ENCODE measurements at places on chromosomes 11 and 22. TPM values are rescaled to one million over a fixed set of nuclear protein-coding genes. Genes with fewer than 3 reads are reported as not detected.
A peak's percentile ranks its signal among the peaks of the same experiment; 100 is the strongest.

DNA sequence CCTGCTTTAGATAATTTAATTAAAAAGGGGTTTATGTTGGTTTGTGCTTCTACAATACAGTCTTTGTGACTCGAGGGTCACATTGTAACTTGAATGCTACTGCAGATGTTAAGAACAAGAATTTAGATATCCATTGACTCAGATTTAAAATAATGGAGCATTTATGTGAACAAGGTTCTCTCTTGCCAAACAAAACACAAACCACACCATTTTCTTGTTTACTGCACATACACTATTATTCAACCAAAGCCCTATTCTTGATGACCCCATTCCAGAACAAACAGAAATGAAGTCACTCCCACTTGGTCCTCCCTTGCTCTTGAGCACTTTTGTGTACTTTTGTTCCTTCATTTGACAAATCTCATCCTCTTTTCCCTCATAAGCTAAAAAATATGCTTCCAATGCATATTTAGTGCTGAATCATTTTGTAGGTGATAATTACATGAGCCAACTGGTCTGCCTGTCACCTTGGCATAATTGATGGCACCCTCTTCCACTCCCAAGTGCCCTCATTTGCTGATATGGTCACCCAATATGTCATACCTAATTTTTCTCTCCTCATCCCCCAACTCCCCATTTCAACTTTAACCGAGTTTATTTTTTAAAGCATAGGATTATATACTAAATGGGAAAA is 2.8 kb downstream of the C11orf71 start:
- no peak for DNase-seq

The GGT5 gene
- not detected for total RNA-seq

DNA sequence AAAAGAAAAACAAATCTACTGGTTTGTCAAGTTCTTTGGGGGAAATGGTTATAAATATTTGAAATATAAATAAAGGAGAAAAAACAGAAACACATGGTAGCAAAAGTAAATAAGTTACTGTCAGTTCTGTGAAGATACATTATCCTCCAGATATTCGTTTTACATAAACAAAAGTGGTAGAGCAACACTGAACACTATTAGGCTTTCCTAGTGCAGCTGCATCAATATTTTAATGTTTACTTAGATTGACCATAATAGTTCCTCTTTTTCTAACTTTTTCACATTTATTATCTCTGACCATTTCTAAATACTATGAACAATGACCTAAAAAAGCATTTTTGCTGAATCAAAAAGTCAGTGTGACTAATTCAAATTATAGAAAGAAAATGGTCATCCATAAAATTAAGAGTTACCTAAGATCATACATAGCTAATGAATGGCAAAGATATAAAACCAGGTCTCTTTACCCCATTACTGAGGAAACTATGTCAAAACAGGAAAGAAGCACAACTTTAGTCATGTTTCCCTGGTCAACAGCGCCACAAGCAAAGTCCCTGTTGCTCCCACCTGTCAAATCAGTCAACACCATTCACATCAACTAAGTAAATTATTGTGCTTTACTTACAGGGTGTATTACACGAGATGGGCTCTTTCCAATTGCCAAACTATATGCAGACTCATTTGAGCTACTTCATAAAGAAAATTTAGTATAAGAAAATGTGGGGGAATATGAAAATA is 38.5 kb downstream of the SBF2 start:
- DNase-seq: no peak

GRCh38 chr11:78033040-78033439 is 10.0 kb upstream of the KCTD14 start:
- DNase-seq: no peak

The E2F8 gene
- total RNA-seq: 5.7 TPM

The SLC25A22 gene
- 38.4 TPM for total RNA-seq

The MUC5AC gene
- total RNA-seq: not detected

DNA sequence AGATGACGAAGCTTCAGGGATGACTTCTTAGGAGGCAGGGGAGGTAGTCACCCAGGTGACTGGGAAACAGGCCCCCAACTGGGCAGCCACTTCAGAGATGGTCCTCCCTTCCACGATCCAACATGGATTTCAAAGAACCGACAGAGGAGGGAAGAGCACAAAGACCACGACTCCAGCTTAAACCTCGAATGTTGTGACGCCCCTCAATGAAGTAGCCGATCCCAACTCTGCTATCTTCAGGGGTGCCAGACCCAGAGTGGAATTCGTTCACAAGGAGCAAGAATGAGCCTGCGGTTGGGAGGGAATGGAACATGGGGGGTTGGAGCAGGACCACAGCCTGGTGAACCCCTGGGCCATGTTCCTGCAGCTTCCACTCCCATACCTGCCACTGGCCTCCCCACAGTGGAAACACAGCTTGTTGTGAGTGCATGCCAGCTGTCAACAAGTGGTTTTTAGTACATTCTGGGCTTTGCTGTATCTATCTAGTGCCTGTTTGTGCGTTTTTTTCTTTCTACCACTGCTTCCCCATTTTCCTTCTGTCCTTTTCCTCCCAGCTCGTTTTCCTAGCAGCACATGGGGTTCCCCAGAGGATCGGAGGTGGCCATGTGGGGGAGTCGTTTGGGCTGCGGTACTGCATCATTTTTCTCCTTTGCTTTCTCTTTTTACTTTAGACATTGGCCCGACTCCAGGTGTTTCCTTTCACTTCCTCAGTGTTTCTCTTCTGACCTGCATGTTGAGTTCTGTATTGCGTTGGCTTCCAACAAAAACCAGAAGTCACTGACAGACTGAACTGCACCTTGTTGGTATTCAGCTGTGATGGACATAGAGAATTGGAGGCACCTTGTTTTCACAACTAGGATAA is 65.8 kb downstream of the MORC2 start:
- no peak for DNase-seq

GRCh38 chr11:9138612-9139579 is 47.5 kb upstream of the SCUBE2 start:
- no peak for DNase-seq

The OR8A1 gene
- not detected for total RNA-seq

The OR52I2 gene
- not detected for total RNA-seq

The LSP1 gene
- not detected for total RNA-seq

The TMEM179B gene
- 24.5 TPM for total RNA-seq

GRCh38 chr22:43066134-43066533 is 23.1 kb downstream of the TTLL1 start:
- DNase-seq: no peak

The CASP4 gene
- not detected for total RNA-seq

The VSIG10L2 gene
- not detected for total RNA-seq

GRCh38 chr22:33000342-33001280 is 57.6 kb downstream of the SYN3 start:
- peak; percentile 91 for DNase-seq

GRCh38 chr11:26931248-26931631 is 62.7 kb upstream of the FIBIN start:
- DNase-seq: no peak

DNA sequence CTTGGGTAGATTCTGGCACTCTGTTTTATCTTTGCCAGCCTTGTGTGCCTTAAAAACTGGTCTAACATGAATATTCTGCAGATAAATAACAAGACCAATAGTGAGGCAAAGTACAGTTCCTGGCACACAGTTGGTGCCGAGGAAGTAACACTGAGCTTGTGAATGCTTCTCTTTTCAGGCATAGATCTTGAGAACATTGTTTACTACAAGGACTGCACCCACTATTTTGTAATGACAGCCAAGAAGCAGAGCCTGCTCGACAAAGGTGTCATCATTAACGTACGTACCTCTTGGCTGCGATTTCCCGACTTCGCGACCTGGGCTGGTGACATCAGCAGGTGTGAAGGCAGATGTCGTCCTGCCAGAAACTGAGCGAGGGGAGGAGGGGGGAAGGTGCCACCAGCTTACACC is 105.7 kb downstream of the MICAL2 start:
- DNase-seq: no peak

The TYR gene
- not detected for total RNA-seq

DNA sequence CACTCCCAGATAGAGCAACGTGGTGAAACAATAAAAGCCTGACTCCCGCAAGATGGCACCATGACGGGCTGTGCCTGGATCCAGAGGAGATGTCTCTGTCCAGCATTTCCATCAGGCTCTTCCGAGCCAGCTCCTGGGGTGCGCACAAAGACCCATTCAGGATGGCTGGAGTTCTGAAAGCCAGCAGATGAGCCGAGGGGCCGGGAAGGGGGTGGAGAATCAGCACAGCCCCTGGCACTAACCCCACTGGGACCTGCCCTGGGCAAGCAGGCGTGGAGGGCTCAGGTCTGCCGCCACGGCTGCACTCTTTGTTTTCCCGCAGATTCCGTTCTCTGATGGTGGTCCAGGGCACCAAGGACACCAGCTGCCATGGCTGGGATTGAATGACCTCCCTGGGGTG is 97.2 kb upstream of the BLID start:
- no peak for DNase-seq

All from neural progenitor cell (in vitro differentiated cells).